Endothelial cell (in vitro differentiated cells): ENCODE measurements at places on chromosomes 2 and 18. TPM values are rescaled to one million over a fixed set of nuclear protein-coding genes. Genes with fewer than 3 reads are reported as not detected.

GRCh38 chr2:132873738-132874137 lies 203.7 kb upstream of the LYPD1 start:
- no peak for DNase-seq

- DNase-seq = no peak
Measured at GRCh38 chr18:56003720-56004088, 415.7 kb upstream of the TCF4 start.

The CD28 gene
- not detected for total RNA-seq

DNA sequence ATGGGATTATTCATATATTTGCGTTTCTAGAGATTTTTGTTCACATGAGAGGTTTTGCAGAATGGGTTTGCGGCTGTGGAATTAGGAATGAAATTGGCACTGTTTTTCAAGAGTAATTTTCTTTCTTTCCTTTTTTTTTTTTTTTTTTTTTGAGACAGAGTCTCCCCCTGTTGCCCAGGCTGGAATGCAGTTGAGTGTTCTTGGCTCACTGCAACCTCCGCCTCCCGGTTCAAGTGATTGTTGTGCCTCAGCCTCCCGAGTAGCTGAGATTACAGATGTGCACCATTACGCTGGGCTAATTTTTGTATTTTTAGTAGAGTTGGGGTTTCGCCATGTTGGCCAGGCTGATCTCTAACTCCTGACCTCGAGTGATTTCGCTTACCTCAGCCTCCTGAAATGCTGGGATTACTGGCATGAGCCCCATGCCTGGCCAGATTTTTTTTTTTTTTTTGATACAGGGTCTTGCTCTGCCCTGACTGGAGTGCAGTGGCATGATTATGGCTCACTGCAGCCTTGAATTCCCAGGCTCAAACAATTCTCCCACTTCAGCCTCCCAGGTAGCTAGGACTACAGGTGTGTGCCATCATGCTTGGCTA lies 65.3 kb downstream of the MIB1 start:
- no peak for DNase-seq

DNA sequence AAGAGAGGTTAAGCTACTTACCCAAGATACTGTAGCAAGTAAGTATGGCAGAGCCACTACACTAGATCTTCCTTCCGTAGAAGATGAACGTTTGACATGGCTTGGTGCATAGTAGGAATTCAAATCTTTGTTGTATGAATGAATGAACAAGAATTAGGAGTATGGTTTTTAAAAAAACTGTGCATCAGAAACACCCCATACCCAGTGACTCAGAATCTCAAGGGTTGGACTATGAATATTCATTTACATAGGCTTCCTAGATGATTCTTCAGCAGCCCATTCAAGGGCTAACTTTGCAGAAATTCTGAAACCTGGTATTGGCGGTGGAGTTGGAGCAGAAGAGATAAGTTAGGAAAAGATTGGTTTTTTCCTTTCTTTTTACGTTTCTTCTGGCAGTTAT lies 5.4 kb downstream of the ACTR3 start:
- DNase-seq = no peak

- DNase-seq = no peak
Measured at GRCh38 chr2:80002568-80003157, 301.9 kb downstream of the LRRTM1 start.

- peak; percentile 39 for DNase-seq
Measured at GRCh38 chr2:218400167-218400929, 680 bp downstream of the CTDSP1 start.

- DNase-seq = no peak
Measured at GRCh38 chr2:143150287-143150686, 21.1 kb downstream of the ARHGAP15 start.

- no peak for DNase-seq
Measured at GRCh38 chr18:60249388-60249787, 123.2 kb downstream of the MC4R start.

DNA sequence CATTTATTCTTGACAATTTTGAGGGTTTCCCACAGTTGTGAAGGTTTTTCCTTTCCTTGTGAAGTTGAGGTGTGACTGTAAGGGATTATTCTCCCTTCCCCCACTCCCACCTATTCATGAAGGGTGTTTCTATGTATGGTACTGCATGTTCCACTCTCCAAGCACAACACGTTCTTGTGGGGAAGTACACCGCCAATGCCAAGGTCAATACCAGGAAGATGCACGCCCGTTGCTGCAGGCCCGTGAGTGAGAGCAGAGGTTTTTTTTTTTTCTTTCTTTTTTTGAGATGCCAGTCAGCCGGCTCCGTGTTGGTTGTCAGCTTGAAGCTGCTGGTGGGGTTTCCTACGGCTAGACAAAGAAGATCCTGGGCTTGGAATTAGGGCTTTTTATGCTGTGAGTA lies 38.6 kb upstream of the EPHA4 start:
- DNase-seq = no peak

The UPP2 gene
- total RNA-seq = not detected

The SERPINB11 gene
- not detected for total RNA-seq

DNA sequence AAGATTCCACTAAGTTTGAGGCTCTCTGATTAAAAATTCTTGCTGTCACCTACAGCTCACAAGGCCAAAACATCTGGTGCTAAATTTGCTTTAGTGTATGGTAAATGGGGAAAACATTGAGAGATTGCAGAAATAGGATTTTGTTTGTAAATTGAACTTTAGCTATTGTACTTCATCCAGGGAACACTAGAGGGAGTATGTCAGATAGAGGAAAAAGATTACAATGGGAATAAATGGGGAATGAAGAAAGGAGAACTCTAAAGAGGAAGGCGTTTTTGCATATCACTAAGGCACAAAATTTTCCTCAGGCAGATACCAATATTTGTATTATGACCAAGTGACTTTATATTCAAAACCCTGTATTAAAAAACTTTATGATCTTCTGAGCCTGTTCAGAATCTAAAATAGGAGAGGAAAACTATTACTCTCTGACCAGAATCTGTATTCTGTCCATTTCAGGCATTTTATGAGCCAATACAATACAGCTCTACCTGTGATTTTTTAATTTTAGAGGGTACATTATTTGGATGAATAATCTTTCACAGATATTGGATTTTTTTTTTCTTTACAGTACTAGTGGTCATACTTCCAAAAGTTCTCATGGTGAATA lies 52.3 kb upstream of the ITGB6 start:
- no peak for DNase-seq

The SIX2 gene
- 2.0 TPM for total RNA-seq

DNA sequence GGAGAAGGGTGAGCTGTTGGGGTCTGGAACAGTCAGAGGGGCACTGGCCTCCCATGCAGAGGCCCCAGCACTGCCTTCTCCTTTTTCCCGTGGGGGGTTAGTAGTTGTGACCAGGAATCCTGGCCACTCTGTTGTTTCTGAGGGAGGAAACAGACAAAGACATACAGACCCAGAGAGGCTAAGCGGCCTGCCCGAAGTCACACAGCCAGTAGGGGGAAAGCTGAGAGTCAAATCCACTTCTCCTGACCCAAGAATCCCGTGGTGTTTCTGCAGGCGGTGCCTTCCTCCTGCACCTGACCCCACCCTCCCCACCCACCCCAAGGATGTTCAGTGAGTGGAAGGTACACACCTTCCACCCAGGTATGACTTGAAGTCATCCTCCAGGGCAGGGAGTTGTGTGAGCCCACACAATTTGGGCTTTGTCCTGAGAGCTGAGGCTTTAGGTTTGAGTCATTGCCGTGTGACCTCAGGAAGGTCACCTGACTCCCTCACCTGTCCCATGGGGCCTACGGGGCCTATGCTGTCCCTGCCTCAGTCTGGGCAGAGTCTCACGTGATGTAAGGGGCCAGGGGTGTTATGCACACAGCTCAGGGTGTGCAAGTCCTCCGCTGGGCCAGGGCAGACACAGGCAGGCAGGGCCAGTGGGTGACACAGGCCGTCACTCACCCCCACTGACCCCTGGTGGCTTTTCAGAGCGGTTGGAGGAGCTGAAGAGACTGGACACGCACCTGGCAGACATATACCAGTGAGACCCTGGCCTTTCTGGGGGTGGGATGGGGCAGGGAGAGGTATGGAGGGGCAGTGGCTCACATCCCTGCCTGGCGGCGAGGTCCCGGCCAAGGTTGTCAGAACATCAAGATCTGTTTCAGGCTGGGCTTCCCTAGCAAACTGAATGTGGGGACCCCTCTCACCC lies 5.0 kb downstream of the NT5DC4 start:
- no peak for DNase-seq

DNA sequence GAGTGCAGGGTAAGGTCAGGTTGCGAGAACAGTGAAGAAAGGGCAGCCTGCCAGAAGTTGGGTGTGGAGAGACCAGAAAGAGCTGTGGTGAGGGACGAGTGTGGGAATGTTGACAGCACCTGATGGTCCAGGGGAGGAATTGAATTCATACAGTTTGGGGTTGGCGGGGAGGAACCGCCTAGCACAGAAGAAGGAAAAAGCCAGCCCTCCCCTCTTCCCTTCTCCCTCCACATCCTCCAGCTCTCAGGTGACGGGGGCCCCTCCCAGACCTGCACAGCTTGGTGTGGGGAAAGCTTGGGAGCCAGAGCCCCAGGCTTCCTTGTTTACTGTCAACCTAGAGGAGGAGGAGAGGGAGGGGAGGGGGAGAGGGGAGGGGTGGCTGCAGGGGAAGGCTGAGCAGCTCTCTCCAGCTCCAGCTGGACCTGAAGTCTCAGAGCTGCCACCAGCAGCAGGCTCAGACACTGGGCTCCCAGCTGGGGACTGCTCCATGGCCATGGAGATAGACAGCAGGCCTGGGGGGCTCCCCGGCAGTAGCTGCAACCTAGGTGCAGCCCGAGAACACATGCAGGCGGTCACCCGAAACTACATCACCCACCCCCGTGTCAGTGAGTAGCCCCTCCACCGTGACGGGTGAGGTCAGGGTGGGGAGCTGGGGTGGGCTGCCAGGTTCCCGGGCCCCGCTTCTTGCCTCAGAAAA lies at the start of gene ATP6V1B1:
Gene ATP6V1B1, plus strand, starts transcription at position 433 of the 697 bp plus-strand sequence. Its CDS starts 55 bp downstream, at position 488.
- DNase-seq = no peak

The C2orf15 gene
- total RNA-seq = 0.26 TPM

- DNase-seq = no peak
Measured at GRCh38 chr18:22385718-22386117, 32.0 kb downstream of the CTAGE1 start.

DNA sequence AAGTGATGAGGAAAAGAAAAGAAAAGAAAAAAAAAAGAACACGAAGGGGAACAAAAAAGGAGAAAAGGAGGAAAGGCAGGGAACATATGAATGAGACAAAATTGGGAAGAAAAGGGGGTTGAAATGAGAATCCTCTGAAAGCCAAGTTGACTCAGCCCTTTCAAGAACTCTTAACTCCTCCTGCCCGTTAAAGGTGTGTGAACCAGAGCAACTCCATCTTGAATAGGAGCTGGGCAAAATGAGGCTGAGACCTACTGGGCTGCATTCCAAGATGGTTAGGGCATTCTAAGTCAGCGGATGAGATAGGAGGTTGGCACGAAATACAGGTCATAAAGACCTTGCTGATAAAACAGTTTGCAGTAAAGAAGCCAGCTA lies 4.0 kb upstream of the POLE4 start:
- DNase-seq = no peak

The CHRND gene
- not detected for total RNA-seq

- DNase-seq = no peak
Measured at GRCh38 chr2:193527146-193527545, 1332.4 kb upstream of the TMEFF2 start.

- no peak for DNase-seq
Measured at GRCh38 chr2:46825939-46826568, 89.6 kb downstream of the MCFD2 start.

- DNase-seq = peak; percentile 48
Measured at GRCh38 chr2:96138179-96139145, at the start of gene ASTL. TSS of gene ASTL (minus strand) at chr2:96138502. CDS start at chr2:96138436, 66 bp downstream.

DNA sequence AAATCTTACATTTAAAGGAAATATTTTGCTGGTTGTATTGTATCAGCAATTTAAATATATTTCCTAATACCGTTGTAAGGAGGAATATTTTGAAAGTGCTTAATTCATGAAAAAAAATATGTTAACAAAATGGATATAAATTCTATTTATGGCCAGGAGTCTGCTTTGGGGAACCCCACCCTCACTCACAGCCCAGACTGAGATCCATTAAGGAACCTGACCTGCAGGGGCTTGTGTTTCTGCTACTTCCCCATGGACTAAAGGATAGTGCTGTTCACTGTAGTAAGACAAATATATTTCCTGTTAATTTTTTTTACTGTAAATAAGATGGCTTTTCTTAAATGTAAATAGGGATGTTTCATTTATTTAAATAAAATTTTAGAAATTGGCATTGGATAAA lies 221.9 kb upstream of the COL3A1 start:
- DNase-seq = no peak

The IFIH1 gene
- total RNA-seq = 5.2 TPM

GRCh38 chr2:217816396-217816869 lies 186.4 kb downstream of the TNS1 start:
- peak; percentile 71 for DNase-seq

- DNase-seq = no peak
Measured at GRCh38 chr2:169014780-169015179, 16.3 kb downstream of the ABCB11 start.

DNA sequence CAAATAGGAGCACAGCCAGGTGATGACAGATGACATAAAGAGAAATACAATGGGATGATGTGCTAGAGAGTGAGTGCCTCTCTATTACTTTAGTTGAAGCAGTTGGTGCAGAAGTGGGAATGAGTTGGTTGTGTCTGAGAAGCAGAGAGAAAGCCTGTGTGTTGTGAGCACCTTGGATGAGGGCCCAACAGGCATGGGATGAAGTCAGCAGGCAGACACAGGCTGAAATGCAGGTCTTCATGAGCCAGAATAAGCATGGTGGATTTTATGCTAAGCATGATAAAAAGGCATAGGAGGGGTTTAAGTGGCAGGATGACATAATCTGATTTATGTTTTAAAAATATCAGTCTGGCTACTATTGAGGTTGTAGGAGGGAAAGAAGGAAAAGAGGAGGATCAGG lies 71.5 kb downstream of the KLHL14 start:
- DNase-seq = no peak

The MMADHC gene
- total RNA-seq = 86.0 TPM

DNA sequence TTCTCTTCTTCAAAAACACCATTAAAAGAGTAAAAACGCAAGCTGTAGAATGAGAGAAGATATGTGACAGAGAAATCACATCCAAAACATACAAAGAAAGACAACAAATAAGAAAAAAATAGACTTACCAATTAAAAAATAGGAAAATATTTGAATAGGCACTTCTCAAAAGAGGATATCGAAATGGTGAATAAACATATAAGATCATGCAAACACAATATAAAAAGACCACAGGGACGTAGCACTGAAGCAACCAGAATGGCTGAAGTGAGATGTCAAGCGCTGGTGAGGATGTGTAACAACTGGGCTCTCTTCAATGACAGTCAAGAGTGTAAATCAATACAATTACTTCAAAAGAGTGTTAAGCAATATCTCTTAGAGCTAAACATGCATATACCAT lies 202.3 kb downstream of the ZBTB7C start:
- DNase-seq = no peak

DNA sequence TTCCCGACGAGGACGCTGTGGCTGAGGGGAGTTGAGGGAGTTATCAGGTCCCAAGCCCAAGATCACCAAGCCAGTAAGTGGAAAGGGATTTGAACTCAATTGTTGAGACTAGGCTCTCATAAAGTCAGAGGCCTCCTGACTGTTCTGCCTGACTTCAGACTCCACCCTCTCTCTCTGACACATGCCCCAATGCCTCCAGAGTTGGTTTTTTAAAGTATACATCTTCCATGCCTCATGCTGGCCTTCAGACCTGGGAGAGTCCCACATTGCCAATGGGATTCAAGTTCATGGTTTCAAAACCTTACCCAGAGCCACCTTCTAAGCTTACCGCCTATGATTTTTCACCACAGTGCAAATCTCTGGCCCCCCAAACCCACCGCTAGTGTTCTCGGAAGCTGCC lies 100.8 kb downstream of the RTN4 start:
- no peak for DNase-seq

GRCh38 chr2:118481299-118481698 lies 366.1 kb downstream of the EN1 start:
- no peak for DNase-seq

- DNase-seq = no peak
Measured at GRCh38 chr2:239544918-239545465, 144.2 kb upstream of the HDAC4 start.
